Activated CD4-positive, alpha-beta memory T cell treated with anti-CD3 and anti-CD28 coated beads for 36 hours (primary cell): ENCODE measurements at places on chromosomes 3 and 15. TPM values are rescaled to one million over a fixed set of nuclear protein-coding genes. Genes with fewer than 3 reads are reported as not detected.

GRCh38 chr3:118675305-118675704 is 359.3 kb downstream of the IGSF11 start:
- no peaks in the 10 kb centered on the region for H3K36me3 ChIP-seq
- H3K27ac ChIP-seq, result no peak overlapping the region
- H3K27me3 ChIP-seq, result no peaks in the 10 kb centered on the region

DNA sequence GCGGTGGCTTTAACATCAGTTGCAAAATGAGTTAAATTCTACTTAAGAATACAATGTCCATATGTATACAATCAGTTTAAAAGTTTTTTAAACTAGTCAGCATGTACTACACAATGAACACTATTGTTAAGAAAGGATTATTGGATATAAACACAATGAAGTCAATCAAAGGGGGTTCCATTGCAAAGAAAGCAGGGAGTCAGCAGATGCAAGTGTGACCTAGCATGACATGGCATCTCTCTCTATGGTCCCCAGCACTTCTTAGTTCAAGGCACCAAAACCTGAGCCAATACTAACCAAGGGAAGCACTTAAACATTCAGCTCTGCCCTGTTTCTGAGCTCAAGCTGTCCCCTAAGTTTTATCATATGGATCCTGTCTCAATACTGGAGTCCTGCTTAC is 17.0 kb downstream of the KLHL6 start:
- DNase-seq, result no peak
- H3K4me3 ChIP-seq, result no peak overlapping the region
- no peak overlapping the region for H3K27ac ChIP-seq
- H3K4me1 ChIP-seq, result peaks cover 76% of the 10 kb centered on the region
- H3K36me3 ChIP-seq, result peaks cover 17% of the 10 kb centered on the region

Gene CHCHD4
- total RNA-seq, result 19.2 TPM

Gene SCN5A
- 0.34 TPM for total RNA-seq

Gene ANKRD63
- not detected for total RNA-seq

Gene APPL1
- 34.7 TPM for total RNA-seq

DNA sequence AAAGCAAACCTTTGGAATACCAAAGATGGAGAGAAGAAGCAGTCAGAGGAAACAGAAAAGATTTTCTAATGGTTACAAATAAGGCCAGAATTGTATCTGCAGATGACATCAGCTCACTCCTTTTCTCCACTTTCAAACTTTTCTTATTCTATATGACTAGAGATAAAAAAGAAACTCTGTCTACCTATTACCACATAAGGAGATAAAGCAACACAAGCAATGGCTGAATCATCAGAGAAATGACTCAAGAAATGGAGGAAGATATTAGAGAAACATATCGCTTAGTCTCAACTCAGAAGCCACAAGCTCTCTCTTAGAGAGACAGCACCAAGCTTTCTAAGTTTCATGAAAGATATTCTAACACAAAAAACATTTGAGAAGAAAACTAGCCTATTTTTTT is 784.0 kb downstream of the ZPLD1 start:
- no peaks in the 10 kb centered on the region for H3K4me1 ChIP-seq
- H3K36me3 ChIP-seq, result no peaks in the 10 kb centered on the region
- no peak overlapping the region for H3K27ac ChIP-seq
- no peak overlapping the region for H3K4me3 ChIP-seq

DNA sequence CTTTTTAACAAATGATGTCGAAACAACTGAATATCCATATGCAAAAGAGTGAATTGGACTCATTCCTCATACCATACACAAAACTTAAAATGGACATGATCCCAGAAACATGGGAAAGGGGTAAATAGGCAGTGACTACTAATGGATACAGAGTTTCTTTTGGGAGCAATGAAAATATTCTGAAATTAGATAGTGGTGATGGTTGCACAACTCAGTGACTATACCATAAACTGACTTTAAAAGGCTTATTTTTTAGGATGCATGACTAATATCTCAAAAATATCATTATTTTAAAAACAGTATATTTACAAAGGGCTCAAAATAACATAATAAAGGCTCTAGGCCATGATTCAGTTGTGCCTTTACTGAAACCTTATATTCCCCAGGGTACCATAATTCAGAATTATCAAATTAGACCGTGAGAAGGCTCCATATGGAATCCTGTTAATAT is 16.3 kb upstream of the ATP13A3 start:
- peaks cover under 1% of the 10 kb centered on the region for H3K4me1 ChIP-seq
- no peaks in the 10 kb centered on the region for H3K27me3 ChIP-seq
- no peak overlapping the region for H3K27ac ChIP-seq

Gene NTRK3
- total RNA-seq, result 0.85 TPM

DNA sequence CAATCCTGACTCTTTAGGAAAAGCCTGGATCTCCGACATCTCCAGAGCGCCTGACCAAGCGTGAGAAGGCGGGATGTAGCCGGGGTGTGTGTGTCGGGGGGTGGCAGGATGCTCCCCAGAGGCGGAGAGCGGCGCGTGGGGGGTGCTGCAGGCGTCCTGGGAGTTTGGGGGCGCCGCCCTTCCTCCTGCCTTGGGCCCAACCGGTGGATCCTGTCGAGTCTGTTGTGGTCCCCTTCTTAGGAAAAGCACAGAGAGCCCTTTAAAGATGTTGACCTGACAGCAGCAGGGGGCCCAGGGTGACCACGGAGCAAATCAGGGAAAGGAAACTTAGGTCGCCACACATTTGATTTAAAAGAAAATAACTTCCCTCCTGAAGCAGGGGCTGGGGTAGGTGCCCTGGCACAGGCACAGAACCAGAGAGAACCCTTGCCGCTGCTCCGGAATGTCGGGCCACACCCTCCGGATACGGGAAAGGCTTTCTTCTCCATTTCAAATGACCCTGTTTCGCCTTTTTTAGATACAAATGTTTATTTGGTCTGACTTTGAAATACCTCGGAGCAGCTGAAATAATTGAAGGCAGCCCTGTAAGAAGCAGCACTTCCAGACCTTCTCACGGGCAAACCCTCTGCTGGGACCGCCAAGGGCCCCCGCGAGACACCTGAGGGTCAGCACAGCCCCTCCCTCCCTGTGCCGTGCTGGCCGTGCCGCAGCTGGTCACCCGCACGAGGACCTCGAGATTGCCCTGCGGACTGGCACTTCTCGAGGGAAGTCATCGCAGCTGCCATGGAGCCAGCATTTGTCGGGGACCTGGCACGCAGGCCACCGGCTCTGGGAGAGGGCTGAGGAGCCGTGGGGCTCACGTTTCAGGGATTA is 102.9 kb upstream of the KLF13 start:
- no peaks in the 10 kb centered on the region for H3K36me3 ChIP-seq
- DNase-seq, result no peak
- no peak overlapping the region for H3K4me3 ChIP-seq
- H3K27ac ChIP-seq, result no peak overlapping the region
- H3K27me3 ChIP-seq, result no peaks in the 10 kb centered on the region

GRCh38 chr3:46284981-46285683 is 42.9 kb downstream of the CCR3 start:
- no peaks in the 10 kb centered on the region for H3K36me3 ChIP-seq
- H3K4me3 ChIP-seq, result no peak overlapping the region
- H3K27me3 ChIP-seq, result peaks cover 11% of the 10 kb centered on the region

- H3K36me3 ChIP-seq, result peaks cover 1% of the 10 kb centered on the region
- no peak overlapping the region for H3K27ac ChIP-seq
- no peak overlapping the region for H3K4me3 ChIP-seq
- DNase-seq, result no peak
Measured at GRCh38 chr3:59777667-59778077, 727.8 kb upstream of the CFAP20DC start.

DNA sequence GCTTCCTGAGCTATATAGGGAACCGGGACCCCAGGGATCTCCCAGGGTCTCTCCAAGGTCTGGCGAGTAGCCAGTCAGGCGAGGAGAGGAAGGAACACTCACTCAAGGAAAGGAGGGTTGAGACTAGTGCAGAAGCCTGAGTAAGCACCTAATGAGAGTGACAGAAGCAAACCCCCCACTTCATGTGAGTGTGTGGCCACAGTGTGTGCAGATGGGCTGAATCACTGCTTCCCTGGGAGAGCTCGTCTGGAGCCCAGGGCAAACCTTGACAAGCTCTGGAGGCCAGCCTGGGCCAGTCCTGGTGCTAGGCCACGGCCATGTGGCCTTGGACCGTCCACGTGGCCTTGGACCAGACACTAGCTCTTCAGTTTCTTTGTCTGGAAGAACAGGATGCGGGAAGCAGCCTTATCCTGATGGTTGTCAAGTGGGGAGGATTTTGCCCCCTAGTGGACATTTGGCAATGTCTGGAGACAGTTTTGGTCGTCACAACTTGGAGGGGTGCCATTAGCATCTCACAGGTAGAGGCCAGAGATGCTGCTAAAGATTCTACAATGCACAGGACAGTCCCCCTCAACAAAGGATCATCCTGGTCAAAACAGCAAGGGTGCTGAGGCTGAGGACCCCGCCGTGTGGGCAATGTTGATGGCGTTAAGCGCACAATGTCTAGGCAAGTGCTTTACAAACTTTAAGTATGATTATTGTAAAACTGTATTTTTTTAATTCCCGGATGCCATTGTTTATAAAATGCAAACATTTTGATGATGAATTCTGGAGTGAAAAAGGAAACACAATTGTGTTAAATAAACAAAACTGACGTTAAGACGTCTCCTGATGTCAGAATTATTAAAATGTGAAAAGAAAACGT is 34.8 kb upstream of the CTSH start:
- no peak overlapping the region for H3K27ac ChIP-seq
- DNase-seq, result peak; percentile 55
- no peaks in the 10 kb centered on the region for H3K36me3 ChIP-seq
- H3K4me3 ChIP-seq, result no peak overlapping the region
- H3K27me3 ChIP-seq, result no peaks in the 10 kb centered on the region

GRCh38 chr3:142904639-142905436 is 16.0 kb upstream of the PCOLCE2 start:
- no peak overlapping the region for H3K4me3 ChIP-seq

Gene MOBP
- not detected for total RNA-seq

DNA sequence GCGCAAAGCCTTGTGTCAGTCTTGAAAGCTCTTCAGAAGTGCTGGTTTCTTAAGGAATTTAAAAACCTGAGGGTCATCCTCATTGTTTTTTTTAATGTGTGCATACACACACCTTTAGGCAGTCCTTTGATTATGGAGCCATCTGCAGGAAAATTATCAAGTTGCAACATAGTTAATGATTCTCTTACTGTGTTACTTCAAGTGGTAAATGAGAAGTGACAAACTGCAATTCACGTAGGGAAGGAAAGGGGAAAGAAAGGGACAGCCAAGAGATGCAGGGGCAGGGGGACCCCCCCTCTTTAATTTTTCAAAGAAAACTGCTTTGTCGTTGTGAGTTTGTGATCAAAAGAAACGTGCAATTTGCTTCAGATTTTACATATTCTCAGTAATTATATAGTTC is 162.4 kb upstream of the CGNL1 start:
- peaks cover 14% of the 10 kb centered on the region for H3K4me1 ChIP-seq
- H3K27me3 ChIP-seq, result no peaks in the 10 kb centered on the region
- H3K27ac ChIP-seq, result no peak overlapping the region
- no peak overlapping the region for H3K4me3 ChIP-seq
- no peaks in the 10 kb centered on the region for H3K36me3 ChIP-seq
- DNase-seq, result no peak

DNA sequence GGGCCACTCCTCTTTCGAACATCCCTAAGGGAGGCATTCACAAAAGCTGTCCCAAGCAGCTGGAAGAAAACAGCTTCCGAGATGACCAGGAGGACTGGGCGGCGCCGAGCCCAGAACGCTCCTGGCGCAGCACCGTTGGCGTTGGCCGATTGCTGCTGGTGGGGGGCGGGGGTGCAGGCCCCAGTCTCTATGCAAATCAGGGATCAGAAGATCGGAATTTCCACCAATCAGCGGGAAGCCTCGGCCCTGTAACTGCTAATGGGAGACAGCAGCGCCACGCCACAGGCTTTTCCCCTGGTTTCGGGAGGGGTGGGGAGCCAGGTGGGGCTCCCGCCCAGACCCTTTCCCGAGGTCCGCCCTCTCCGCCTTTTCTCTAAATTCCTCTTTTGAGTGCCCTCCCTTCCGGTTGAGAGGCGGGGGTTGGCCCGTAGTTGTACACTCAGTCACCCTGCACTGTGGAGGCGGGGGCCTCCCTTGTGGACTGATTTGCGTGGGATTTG is 27.0 kb downstream of the HMCES start:
- no peak overlapping the region for H3K4me3 ChIP-seq
- peak overlapping the region; percentile 4 for H3K27ac ChIP-seq
- peak; percentile 59 for DNase-seq
- no peaks in the 10 kb centered on the region for H3K27me3 ChIP-seq
- H3K4me1 ChIP-seq, result peaks cover 32% of the 10 kb centered on the region
- peaks cover 13% of the 10 kb centered on the region for H3K36me3 ChIP-seq

- H3K27me3 ChIP-seq, result no peaks in the 10 kb centered on the region
- no peak overlapping the region for H3K4me3 ChIP-seq
- H3K4me1 ChIP-seq, result no peaks in the 10 kb centered on the region
- H3K27ac ChIP-seq, result no peak overlapping the region
- DNase-seq, result no peak
Measured at GRCh38 chr3:144314946-144315345, 343.3 kb downstream of the DIPK2A start.

Gene NMNAT3
- 2.3 TPM for total RNA-seq

DNA sequence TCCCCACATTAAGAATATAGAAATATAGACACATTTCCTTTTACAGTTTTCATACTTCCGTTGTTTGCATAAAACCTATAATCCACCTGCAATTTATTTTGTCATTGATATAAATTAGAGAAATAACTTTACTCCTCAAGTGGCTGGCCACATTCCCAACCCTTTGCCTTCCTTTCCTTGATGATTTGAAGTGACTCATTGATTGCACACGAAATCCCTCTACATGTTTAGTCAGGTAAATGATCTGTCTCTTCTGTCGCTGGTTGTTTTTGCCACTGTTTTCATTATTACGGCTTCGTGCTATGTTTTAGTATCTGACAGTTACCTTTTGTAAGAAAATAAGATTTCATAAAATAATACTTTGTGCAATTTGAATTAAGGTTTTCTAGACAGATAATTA is 272.2 kb upstream of the NR2E3 start:
- no peaks in the 10 kb centered on the region for H3K36me3 ChIP-seq
- no peak overlapping the region for H3K27ac ChIP-seq
- no peak for DNase-seq

Gene LMOD3
- not detected for total RNA-seq

DNA sequence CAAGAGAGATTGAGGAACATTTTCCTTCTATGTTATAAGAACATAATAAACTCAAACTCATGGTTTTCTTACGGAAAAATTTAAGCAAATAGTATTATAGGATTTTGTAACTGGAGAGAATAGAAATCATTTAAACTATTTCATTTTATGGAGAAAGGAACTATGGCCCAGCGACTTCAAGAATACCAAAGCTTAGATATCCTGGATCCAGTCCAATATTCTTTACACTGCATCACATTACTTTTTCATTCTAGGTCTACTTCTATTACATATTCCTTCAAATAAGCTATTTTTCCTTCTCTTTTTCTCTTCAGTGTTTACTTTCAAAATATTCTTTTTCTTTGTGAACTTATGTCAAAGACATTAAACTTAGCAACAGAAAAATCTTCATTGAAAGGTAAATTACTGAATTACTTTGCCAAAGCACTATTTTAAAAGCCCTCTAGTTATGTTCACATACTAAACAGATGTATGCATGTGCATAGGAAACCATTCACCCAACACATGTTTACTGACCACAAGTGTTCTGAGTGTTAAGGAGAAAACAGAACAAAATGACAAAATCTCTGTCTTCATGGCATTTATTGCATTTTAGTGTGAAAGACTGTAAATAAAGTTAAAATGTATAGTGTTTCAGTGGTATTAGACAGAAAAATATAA is 20.4 kb downstream of the KPNA4 start:
- H3K4me3 ChIP-seq, result no peak overlapping the region
- H3K27me3 ChIP-seq, result no peaks in the 10 kb centered on the region
- peaks cover 73% of the 10 kb centered on the region for H3K4me1 ChIP-seq
- DNase-seq, result no peak
- peaks cover 20% of the 10 kb centered on the region for H3K36me3 ChIP-seq
